ENCODE measurements at places on chromosomes 7 and 10. TPM values are rescaled to one million over a fixed set of nuclear protein-coding genes. Genes with fewer than 3 reads are reported as not detected.

GRCh38 chr7:138030679-138031351 is 28.9 kb upstream of the CREB3L2 start:
- DNase-seq = no peak

DNA sequence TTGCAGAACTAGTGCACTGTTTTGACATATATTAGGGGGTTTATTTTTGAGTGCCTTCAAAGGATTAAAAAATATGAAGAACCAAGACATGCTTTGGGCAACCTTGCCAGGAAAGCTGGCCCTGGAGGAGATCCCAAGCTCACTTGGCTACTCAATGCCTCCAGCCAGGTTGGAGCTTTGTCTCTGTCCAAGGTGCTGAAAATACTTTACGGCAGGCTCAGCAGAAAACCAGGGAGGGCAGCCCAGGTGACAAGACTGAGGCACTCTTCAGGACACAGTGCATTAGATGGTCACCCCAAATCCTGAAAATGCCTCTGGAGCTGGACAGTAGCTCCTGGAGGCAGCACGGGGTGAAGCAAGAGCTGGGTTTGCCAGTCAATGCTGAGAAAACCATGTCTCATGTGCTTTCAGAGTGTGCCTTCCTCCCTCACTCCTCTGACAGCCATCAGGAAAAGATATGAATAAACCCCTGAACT is 5.8 kb upstream of the KCNH2 start:
- DNase-seq = no peak

DNA sequence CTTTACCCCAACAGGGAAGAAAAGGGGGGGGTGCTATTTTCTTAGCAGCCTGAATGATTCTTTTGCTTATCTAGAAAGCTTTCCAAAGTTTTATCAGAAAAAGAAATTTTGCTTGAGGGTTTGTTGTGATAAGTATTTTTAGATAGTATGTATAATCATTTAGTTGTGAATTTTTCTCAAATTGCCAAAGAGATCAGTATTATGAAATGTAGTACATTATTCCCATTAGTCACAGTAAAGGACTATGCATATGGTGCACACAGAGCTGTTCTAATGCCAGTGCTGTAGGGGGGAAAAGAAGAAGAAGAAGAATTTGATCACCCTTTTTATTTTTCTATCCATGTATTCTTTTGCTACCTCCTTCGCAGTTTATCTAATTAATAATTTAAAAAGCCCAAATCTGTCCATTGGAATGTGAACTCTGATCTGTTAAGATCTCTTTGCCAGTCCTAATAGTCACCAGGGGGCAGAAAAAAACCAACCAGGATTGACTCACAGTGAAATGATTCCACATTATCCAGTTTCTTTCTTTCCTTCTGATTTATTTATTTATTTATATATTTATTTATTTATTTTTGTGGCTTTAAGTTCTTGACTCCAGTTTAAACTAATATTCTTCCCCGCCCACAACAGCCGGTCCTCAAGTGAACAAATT is 4.7 kb downstream of the RBM20 start:
- no peak for DNase-seq

Gene DDC
- total RNA-seq = not detected

All from esophagus squamous epithelium (tissue), 5 donors.